ENCODE measurements at places on chromosomes 11 and 22. TPM values are rescaled to one million over a fixed set of nuclear protein-coding genes. Genes with fewer than 3 reads are reported as not detected.

DNA sequence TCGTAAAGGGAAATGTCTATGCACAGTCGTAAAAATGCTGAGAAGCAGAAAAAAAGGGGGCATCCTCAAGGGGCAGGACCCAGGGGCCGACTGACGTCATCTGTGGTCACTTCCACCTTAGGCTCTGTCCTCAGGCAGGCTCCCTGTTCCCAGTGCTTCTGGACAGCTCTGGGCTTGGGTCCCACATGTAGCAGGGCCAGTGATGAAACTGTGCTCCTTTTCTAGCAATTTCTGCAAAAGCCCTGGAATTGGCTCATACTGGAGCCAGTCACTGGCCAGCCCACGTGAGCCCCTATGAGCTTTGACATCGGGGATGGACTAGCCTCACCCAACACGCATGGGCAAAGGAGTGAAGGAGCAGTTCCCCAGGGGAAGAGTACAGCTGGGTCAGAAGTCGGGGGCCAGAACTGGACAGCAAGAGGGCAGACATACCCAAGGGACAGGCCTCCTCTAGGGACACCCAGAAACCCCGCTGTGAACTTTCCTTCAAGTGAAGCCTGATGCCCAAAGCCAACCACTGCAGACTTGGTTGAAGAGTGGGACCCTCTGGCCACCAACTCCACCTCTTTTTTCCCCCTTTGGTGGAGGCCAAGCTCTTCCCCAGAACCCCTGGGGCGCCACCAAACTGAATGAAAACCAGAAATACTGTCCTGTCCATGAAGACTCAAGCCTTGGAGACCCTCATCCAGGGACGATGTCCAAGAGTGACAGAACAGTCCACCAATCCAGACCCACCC, 1349.0 kb downstream of the BRD1 start:
- no peak overlapping the region for H3K4me3 ChIP-seq
- no peak overlapping the region for H3K27ac ChIP-seq
- H3K4me1 ChIP-seq: no peaks in the 10 kb centered on the region

- H3K27me3 ChIP-seq: no peaks in the 10 kb centered on the region
- no peak overlapping the region for H3K4me3 ChIP-seq
- DNase-seq: no peak
- no peaks in the 10 kb centered on the region for H3K4me1 ChIP-seq
- H3K36me3 ChIP-seq: no peaks in the 10 kb centered on the region
Measured at GRCh38 chr11:48307760-48308386, 1.9 kb downstream of the OR4S1 start.

LRP4 gene
- 19.0 TPM for total RNA-seq

RPS13 gene
- total RNA-seq: 1,604 TPM

DNA sequence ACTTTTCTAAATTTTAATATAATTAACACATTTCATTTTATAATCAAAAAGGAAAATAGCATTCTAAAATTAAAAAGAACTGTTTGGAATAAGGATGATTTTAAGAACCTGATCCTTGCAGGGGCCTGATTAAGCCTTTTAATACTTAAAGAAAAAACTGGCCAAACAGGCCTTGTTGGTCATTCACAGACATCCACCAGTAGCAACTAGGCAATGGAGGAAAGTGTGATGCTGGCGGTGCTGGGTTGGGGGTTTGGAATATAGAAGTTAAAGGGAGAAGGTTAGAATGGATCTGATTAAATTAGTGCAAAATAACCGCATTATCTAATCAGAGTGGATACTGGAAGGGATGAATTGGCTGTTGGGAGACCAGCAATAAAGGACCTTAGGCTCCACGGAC, 16.9 kb upstream of the TEAD1 start:
- no peak for DNase-seq
- H3K27ac ChIP-seq: no peak overlapping the region
- H3K4me1 ChIP-seq: no peaks in the 10 kb centered on the region
- H3K4me3 ChIP-seq: no peak overlapping the region
- no peaks in the 10 kb centered on the region for H3K27me3 ChIP-seq

DNA sequence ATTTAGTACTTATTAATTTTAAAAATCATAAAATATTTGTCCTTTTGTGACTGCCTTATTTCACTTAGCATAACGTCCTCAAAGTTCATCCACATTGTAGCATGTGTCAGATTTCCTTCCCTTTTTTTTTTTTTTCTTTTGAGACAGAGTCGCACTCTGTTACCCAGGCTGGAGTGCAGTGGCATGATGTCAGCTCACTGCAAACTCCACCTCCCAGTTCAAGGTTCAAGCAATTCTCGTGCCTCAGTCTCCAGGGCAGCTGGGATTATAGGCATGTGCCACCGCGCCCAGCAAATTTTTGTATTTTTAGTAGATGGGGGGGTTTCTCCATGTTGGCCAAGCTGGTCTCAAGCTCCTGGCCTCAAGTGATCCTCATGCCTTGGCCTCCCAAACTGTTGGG, 10.6 kb downstream of the RAB6A start:
- no peaks in the 10 kb centered on the region for H3K36me3 ChIP-seq
- H3K27me3 ChIP-seq: no peaks in the 10 kb centered on the region
- peaks cover 15% of the 10 kb centered on the region for H3K4me1 ChIP-seq
- DNase-seq: no peak
- H3K27ac ChIP-seq: no peak overlapping the region
- no peak overlapping the region for H3K4me3 ChIP-seq

GRCh38 chr11:73252577-73253191, 19.5 kb upstream of the P2RY6 start:
- no peaks in the 10 kb centered on the region for H3K36me3 ChIP-seq
- no peak overlapping the region for H3K27ac ChIP-seq
- no peaks in the 10 kb centered on the region for H3K27me3 ChIP-seq
- no peak overlapping the region for H3K4me3 ChIP-seq
- no peak for DNase-seq

DNA sequence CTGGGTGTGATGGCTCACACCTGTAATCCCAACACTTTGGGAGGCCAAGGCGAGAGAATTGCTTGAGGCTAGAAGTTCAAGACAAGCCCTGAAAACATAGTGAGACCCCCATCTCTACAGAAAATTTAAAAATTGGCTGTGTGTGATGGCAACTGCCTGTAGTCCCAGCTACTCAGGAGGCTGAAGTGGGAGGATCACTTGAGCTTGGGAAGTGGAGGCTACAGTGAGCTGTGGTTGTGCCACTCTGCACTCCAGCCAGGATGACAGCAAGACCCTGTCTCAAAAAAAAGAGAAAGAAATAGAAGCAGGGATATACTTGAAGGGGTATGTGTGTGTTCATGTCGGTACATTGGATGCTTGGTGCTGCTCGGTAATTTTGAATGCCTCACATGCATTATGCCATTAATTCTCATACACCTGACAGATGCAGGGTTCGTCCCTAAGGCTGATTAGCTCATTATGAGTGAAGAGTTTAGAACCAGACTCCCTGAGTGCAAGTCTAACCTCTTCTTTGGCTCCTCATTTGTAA, 14.0 kb downstream of the CRKL start:
- no peak overlapping the region for H3K4me3 ChIP-seq
- peaks cover 11% of the 10 kb centered on the region for H3K4me1 ChIP-seq
- H3K36me3 ChIP-seq: peaks cover 18% of the 10 kb centered on the region
- no peak for DNase-seq

GRCh38 chr11:15819679-15820286, 536.6 kb downstream of the SOX6 start:
- H3K27me3 ChIP-seq: no peaks in the 10 kb centered on the region
- H3K27ac ChIP-seq: no peak overlapping the region
- peak; percentile 55 for DNase-seq
- H3K4me3 ChIP-seq: no peak overlapping the region
- H3K4me1 ChIP-seq: peaks cover 46% of the 10 kb centered on the region

FGF3 gene
- total RNA-seq: not detected

AIFM3 gene
- total RNA-seq: not detected

DNA sequence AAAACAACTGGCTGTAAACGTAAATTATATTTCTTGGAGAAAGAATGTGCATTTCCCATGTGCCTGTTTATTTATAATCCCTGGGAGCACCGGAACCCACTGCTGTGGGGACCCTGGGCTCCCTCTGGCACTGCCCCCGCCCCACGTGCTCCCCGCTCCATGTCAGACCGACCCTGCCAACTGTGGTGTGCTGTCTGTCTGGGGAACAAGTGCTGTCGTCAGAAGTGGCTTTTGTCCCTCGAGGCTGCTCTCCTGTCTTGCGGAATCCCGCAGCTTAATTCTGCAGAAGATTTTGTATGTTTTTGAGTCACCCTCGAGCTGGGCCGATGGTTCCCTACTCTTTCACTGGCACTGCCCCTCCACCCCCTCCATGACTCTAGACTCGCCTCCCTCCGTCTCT, 2.4 kb downstream of the LRRC10B start:
- no peak overlapping the region for H3K4me3 ChIP-seq
- peaks cover 45% of the 10 kb centered on the region for H3K27me3 ChIP-seq
- no peak for DNase-seq
- H3K27ac ChIP-seq: no peak overlapping the region
- no peaks in the 10 kb centered on the region for H3K36me3 ChIP-seq

TCN2 gene
- total RNA-seq: 12.5 TPM

- H3K4me3 ChIP-seq: peak overlapping the region; percentile 48
- peaks cover 19% of the 10 kb centered on the region for H3K27me3 ChIP-seq
- H3K4me1 ChIP-seq: no peaks in the 10 kb centered on the region
- H3K27ac ChIP-seq: peak overlapping the region; percentile 54
Measured at GRCh38 chr22:45504373-45505341, 2.0 kb downstream of the FBLN1 start.

GRCh38 chr11:65489706-65490320, 9.0 kb upstream of the MALAT1 start:
- H3K27ac ChIP-seq: peak overlapping the region; percentile 99
- peak; percentile 54 for DNase-seq
- no peaks in the 10 kb centered on the region for H3K27me3 ChIP-seq

LRRN4CL gene
- 5.9 TPM for total RNA-seq

- no peak overlapping the region for H3K27ac ChIP-seq
- H3K27me3 ChIP-seq: no peaks in the 10 kb centered on the region
- H3K4me3 ChIP-seq: no peak overlapping the region
- H3K4me1 ChIP-seq: no peaks in the 10 kb centered on the region
- peak; percentile 58 for DNase-seq
Measured at GRCh38 chr11:72736452-72737069, 15.6 kb downstream of the ARAP1 start.

DNA sequence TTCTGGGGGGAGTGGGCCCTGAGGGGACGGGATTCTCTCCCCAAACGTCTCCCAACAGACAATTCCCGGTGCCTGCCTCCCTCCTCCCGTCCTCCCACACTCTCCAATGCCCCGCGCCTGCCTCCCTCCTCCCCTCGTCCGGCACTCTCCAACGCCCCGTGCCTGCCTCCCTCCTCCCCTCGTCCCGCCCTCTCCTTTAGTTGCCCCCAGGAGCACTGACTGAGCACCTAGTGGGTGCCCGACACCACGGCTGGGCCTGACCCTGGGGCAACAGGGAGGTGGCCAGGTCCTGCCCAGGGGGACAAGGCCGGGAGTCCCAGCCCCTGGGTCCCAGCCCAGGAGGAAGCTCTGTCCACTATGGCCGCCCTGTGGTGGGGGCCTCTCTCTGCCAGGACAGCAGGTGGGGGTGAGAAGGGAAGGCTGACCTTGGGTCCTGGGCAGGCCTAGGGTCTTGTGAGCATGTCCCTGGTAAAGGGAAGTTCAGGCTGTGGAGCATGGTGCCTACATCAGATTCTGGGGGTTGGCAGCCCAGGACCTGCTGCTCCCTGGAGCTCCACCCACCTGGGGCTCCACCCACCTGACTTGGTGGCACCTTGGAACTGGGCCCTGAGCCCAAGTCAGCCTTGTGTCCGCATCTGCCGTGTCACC, 942.3 kb downstream of the BRD1 start:
- no peaks in the 10 kb centered on the region for H3K4me1 ChIP-seq
- H3K27ac ChIP-seq: no peak overlapping the region
- H3K27me3 ChIP-seq: no peaks in the 10 kb centered on the region
- no peaks in the 10 kb centered on the region for H3K36me3 ChIP-seq
- H3K4me3 ChIP-seq: no peak overlapping the region

PACSIN3 gene
- total RNA-seq: 369 TPM

DNA sequence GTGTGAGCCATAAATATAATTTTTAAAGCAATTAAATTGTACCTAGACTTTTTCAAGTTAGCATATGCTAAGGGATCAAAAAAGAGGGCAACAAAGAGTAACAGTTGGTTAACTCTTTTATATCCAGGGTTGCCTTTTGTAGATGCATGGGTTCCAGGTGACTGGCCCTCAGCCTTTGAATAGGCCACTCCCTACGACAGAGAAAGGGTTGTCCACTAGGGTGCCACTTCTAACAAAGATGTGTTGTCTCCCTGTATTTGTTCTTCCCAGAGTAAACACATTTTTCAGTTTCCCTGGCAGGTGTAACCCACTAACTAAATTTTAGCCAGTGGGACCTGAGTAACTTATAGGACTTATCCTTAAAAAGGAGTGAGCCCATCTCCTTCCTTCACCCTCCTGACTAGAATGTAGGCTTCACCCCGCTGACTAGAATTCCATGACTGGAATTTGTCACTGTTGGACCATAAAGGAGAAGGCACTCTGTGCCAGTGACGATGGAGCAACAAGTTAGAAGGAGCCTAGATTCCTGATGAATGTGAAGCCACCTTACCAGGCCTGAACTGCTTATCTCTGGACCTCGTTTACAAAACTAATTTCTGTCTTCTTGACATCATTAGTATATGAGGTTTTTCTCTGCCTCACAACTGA, 16.6 kb downstream of the TUG1 start:
- no peak overlapping the region for H3K4me3 ChIP-seq
- H3K27ac ChIP-seq: no peak overlapping the region
- no peaks in the 10 kb centered on the region for H3K4me1 ChIP-seq
- no peaks in the 10 kb centered on the region for H3K36me3 ChIP-seq
- H3K27me3 ChIP-seq: no peaks in the 10 kb centered on the region

OR4C46 gene
- total RNA-seq: not detected

DNA sequence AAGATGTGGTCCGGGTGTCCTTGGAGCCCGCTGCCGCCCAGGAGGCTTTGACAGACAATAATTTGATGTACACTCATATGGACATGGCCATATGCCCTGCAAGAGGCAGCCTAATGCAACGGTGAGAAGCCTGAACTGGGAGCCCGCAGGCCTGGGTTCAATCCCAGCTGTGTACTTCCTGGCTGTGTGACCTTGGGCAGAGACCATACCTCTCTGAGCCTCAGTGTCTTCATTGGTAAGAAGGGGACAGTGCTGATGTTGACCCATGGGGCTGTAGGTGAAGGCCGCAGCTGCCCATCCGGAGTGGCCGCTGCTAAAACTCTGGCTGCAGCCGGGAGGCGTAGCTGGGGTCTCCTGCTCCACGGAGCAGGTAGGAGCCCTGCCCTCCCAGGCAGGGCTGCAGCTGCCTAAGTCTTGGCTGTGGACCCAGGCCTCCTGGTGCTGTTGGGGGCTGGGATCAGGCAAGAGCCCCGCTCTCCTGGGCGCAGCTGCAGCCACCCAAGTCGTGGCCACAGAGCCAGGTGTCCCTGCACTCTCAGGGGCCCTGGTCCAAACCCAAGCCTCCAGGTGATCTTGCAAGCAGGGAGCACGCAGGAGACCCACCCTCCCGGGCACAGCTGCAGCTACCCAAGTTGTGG, 8.9 kb downstream of the IL2RB start:
- no peaks in the 10 kb centered on the region for H3K36me3 ChIP-seq
- no peak overlapping the region for H3K4me3 ChIP-seq
- no peak for DNase-seq
- no peaks in the 10 kb centered on the region for H3K4me1 ChIP-seq
